Mesendoderm (in vitro differentiated cells): ENCODE measurements at places on chromosomes 7 and 10.
A peak's percentile ranks its signal among the peaks of the same experiment; 100 is the strongest.

DNA sequence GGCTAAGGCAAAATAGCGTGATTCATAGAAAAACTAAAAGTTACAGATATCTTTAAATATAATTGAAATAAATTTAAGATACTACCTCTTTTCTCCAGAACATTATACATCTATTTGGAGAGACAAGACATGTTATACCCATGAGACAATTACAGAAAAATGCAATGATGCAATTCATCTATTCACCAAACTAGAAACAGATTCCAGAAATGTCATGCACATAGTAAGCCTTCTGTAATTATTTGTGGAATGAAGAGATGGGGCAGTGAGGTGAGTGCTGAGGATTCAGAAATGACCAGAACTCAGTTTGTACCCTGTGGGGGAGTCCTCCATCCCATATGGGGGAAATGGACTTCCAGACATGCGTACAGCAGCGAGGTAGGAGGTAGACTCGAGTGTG is 99.4 kb downstream of the MKX start:
- DNase-seq: no peak

DNA sequence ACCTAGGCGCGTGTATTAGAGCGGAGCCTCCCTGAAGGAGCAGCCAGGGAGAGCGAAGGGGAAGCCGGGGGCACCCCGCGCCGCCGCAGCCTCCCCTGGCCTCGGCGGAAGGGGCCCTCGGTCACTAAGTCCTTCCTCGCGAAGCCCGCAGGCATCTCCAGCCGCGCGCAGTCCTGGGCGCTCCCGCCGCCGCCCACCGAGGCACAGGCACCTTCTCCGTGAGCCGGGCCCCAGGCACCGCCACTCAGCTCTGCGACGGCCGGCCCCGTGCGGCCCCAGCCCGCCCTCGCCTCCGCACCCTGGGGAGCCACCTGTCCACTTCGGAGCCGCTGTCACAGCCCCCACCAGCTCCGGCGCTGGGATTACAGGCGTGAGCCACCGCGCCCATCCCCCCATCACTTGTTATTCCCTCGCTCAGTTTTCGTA is 80.8 kb downstream of the ZNF467 start:
- no peak for DNase-seq

DNA sequence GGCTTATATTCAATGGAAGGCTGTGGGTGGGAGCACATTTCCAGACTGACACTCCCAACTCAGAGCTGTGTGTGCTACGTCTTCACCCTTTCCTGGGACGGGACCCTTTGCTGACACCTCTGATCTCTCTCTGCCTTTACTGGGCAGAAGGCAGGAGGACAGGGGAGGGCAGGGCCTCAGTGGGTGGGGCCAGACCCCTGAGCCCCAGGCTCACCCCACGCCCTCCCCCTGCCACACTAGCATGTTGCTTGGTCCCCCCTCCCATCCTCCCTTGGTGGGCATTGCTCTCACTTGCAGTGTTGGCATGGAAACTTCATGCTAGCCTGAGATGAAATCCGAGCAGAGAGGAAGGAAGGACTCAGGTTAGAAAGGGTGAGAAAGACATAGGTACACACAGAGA is 18.4 kb downstream of the TMEM273 start:
- no peak for DNase-seq

DNA sequence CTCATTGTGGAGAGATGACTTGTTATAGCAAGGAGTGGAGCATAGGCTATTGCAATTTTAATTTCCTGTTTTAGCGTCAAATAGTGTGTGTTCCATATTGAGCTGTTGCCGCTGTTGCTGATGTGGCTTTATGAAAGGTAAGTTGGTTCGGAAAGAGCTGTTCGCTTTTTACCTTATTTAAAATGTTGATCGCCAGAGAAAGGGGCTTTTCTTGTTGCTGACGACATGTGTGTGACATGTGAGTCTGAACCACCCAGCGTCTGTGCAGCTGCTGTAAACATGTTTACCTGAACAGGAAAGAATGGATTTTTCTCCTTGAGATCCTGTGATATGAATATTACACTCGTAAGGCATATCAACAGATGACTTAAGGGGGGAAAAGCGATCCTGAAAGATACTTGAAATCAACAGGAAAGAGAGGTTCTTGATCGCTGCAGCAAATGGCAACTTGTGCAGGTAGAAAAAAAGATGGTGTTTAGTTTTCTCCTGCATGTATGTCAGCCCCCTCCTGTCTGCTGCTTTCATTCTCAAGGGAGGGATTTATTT is 2.5 kb downstream of the ZEB1 start:
- no peak for DNase-seq

GRCh38 chr10:101032637-101033224 is 1.7 kb downstream of the SFXN3 start:
- peak; percentile 81 for DNase-seq

DNA sequence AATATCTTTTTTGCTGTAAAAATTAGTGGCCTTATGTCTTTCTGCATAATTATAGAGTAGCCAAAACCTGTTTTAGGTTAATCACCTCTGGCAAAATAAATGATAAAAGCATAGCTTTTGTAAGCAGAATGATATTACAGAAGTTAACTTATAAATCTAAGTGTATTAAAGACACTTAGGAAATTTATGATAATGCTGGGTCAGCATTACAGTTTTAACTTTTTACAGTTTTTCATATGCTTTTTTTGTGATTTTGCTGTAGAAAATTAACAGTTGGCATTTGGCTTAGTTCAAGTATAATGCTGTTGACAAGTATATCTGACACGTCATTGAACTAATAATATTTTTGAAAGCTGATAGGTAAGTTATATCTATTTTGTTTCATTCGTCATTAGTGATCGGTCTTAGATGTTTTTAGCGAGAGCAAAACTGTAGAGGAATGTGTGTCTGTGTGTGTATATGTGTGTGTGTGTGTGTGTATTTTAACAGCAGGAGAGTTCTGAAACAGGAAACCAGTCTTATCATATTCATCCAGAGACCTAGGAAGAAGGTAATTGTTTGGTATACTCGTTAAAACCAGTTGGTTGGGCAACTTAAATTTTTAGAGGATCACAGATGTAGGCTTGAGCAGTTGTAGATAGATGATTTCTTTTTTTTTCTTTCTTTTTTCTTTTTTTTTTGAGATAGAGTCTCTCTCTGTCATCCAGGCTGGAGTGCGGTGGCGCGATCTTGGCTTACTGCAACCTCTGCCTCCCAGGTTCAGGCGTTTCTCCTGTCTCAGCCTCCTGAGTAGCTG is 15.4 kb downstream of the PTEN start:
- peak; percentile 22 for DNase-seq

DNA sequence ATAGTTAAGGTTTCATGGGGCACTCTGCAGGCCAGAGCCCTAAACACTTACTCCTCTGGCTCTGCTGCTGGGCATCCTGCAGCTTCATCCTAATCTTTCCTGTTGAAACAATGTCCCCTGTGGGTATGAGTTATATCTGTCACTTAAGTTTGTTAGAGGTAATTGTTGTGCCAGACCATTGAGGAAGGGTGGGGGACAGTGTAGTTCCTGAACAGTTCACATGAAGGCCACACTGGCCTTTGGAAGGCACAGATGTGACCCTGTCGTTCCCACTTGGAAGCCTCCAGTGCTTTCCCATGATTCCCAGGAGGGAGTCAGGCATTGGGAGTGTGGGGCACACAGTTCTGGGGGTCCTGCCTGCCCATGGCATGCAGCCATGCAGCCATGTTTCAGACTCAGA is 65.3 kb downstream of the WDFY4 start:
- DNase-seq: no peak

GRCh38 chr7:149562602-149563001 is 65.0 kb upstream of the ZNF746 start:
- DNase-seq: no peak

GRCh38 chr7:33707427-33707826 is 197.9 kb upstream of the BMPER start:
- DNase-seq: no peak

DNA sequence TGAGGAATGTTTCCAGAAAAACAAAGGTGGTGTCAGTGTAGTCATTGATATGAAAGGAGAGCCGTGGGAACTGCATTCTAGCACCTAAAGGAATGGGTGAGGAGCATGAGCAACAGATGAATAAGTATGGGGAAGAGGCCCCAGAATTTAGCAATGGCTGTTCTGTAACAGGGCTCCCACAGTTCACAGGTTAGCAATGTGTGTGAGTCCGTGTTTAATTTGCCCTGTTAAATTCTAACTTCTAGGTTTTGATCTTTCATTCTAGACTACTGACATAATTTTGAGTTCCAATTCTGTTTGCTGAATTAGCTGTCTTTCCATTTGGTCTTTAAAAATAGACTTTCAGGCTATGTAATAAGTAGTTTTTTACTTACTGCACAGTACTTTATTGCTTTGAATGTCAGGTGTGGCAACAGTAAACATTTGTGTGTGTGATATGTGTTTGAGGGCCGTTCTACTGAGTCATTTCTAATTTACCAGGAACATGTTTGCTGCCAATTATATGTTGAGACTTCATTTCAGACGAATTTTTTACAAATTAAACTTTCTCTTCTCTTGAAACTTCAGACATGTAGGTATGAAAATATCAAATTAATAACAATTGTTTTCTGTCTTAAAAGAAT is 8.8 kb downstream of the STK17A start:
- peak; percentile 25 for DNase-seq

DNA sequence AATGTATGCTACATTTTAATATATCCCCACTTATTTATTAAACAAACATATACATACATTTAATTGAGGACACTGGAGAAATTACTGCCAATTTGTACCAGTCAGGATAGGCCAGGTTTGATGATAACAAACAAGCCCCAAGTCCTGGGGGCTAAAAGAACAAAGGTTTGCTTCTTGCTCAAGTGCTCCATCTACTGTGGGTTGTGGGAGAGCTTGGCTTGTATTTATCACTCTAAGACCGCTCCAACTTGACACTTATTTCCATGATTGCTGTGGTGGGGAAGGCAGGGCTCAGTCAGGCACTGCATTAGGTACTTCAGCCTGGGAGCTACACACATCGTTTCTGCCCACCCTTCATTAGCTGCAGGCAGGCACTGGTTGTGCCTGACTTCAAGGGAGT is 136.6 kb upstream of the ZNF32 start:
- peak; percentile 69 for DNase-seq

GRCh38 chr7:35036361-35037171 is 719 bp downstream of the DPY19L1 start:
- peak; percentile 84 for DNase-seq
